ENCODE measurements at places on chromosomes 12 and 14.
A peak's percentile ranks its signal among the peaks of the same experiment; 100 is the strongest.

DNA sequence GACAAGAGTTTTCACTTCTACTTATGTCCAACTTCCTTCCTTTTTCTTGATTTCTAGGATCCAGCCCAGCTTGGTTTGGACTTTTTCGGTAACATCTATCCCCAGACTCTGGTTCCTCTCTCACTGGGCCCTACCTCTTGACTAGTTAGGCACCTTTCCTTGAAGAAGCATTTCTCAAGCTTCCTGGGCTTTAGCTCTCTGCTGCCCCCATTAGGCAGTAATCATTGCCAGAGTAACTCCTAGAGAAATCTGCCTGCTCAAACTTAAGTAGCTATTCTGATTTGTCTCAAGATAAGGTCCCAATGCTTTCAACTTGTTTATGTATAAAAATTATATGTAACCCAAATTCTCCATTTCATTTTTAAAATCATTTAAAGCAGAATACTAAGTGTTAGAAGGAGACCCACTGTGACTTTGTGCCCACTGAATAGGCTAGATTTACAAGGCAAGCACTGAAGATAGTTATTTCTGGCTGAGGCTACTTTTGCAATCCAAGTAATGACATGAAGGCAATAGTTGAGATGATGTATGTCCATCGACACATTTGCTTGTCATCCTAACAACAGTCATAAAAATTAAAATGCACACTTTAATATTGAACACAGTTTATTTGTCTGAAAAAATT is 275.0 kb upstream of the G2E3 start:
- peak; percentile 68 for DNase-seq

DNA sequence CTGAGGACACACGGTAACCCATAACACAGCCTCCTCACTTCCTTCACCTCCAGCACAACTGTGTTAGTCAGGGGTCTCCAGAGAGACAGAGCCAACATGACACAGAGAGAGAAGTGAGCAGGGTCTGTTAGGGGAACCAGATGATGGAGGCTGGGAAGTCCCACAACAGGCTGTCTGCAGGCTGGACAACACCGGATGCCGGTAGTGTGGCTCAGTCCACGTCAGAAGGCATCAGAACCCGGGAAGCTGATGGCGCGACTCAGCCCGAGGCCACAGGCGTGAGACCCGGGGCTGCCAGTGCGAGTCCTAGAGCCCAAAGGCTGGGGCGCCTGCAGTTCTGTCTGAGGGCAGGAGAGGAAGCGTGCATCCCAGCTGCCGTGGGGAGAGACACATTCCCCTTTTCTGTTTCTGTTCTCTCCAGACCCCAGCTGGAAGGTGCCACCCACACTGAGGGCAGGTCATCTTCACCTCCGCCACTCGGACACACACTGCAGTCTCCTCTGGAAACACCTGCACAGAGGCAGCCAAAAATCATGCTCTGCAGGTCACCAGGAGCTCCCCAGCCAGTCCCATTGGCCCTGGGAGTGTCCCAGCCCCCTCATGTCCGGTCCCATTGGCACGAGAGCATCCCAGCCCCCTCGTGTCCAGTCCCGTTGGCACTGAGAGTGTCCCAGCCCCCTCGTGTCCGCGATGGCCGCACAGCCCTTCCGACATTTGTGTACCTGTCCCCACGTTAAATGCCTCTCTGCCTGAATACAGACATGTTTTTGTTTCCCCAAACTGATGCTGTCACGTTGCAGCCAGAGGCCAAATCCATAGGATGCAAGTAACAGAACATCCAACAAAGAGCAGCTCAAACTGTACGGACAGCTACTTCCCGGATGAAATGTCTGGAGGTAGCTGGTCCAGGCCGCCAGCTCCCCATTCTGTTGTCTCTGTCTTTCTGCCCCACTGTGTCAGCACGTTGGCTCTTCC is 7.9 kb upstream of the FBRSL1 start:
- no peak for DNase-seq

GRCh38 chr14:65243766-65244442 is 141.6 kb upstream of the MAX start:
- peak; percentile 51 for DNase-seq

DNA sequence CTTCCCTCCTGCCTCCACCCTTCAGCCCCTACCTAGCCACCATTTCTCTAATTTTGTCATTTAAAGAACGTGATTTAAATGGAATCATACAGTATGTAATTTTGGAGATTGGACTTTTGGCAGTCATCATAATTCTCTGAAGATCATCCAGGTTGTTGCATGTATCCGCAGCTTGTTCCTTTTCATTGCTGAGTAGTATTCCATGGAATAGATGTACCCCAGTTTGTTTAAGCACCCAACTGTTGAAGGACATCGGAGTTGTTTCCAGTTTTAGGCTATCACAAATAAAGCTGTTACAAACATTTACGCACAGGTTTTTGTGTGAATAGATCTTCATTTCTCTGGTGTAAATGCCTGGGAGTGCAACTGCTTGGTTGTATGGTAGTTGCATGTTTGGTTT is 61.1 kb upstream of the PWP1 start:
- no peak for DNase-seq

DNA sequence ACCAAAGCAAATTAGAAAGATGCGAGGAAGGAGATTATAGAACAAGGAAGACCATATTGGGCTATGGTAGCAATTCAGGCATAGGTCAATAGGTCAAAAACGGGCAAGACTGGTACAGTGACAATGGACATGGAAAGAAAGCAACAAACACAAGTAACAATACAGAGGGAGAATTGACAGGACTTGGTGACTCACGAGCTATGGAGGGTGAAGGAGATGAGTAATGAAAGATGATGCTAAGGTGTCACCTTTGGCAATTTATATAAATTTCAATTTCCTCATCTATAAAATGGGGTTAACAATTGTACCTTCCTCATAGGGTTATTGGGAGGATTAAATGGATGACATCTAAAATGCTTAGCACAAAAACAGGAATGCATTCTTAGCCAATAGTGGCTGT is 15.1 kb upstream of the DUSP16 start:
- DNase-seq: no peak

- peak; percentile 41 for DNase-seq
Measured at GRCh38 chr14:51442513-51443175, 202.6 kb downstream of the TMX1 start.

GRCh38 chr14:24085215-24085614 is 8.9 kb upstream of the PCK2 start:
- DNase-seq: no peak

GRCh38 chr14:77424862-77425261 is 1.5 kb upstream of the NOXRED1 start:
- DNase-seq: no peak

GRCh38 chr12:117069926-117070900 is 29.0 kb downstream of the TESC start:
- DNase-seq: no peak

DNA sequence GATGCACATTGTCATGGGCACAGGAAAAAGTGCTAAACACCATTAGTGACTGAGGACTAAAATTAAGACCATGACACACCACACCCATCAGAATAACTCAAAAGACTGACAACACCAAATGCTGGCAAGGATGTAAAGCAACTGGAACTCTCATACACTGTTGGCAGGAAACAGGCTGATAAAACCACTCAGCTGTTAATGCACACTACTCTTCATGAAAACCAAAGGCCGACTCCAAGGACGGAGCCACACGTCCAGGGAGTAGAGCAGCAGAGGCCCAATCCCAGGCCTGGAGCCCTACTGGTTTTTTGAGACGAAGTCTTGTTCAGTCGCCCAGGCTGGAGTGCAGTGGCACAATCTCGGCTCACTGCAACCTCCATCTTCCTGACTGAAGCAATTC is 6.4 kb downstream of the RAD52 start:
- no peak for DNase-seq

DNA sequence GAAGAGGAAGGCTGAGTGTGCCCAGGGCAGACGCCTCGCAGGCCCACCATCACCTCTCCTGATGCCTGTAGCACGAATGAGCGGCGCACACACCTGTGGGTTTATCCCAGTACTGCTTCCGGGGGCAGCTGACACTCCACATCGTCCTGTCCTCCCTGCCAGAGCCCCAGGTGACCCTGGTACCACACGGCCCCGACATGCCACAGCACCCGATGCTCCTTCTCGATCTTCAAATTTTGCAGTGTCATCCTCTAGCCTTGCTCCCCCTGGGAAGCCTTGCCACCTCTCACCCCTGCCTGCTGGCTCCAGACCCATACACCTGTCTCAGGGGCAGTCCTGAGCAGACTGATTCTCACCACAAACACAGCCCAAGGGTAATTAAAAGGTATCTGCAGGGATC is 40.6 kb downstream of the ANO2 start:
- no peak for DNase-seq

- no peak for DNase-seq
Measured at GRCh38 chr12:58833853-58834252, 86.5 kb downstream of the LRIG3 start.

- no peak for DNase-seq
Measured at GRCh38 chr12:23352670-23353069, 596.8 kb downstream of the SOX5 start.

DNA sequence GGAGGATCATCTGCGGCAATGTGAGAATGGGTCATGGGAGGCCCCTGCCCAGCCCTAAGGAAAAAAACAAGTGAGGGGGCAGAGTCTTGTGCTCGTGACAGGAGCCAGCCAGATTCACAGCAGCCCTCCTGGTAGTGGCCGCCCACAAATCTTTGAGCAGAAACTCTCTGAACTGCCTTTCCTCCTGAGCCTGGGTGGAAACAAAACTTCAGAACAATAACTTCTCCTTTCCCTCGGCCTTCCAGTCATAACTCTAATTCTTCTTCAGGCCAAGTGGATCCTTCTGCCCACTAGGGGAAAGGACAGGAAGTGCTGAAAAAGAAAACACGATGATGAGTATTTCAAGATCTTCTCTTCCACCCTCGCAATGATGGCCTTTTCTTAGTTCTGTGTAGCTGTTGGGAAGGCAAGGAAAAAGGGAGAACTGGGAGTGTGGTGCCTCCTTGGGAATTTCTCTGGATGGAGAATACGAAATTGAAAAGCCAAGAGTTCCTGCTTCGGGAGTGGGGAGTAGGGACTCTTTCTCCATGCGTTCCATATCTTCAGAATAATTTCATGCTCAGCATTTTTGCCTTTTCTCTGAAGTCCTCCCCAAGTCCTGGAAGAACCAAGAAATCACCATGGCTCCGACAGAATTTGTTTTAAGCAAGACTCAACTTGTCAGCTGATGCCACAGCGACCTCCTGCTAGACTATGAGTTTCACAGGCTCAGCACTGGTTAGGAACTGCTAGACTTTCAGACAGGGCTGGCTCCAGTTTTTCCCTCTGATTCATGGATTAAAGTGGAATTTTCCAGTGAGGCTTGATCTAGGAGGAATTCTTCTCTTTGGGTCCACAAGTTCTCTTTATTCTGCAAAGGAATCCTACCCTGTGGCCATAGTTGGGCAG is 188.9 kb downstream of the CAND1 start:
- DNase-seq: no peak

DNA sequence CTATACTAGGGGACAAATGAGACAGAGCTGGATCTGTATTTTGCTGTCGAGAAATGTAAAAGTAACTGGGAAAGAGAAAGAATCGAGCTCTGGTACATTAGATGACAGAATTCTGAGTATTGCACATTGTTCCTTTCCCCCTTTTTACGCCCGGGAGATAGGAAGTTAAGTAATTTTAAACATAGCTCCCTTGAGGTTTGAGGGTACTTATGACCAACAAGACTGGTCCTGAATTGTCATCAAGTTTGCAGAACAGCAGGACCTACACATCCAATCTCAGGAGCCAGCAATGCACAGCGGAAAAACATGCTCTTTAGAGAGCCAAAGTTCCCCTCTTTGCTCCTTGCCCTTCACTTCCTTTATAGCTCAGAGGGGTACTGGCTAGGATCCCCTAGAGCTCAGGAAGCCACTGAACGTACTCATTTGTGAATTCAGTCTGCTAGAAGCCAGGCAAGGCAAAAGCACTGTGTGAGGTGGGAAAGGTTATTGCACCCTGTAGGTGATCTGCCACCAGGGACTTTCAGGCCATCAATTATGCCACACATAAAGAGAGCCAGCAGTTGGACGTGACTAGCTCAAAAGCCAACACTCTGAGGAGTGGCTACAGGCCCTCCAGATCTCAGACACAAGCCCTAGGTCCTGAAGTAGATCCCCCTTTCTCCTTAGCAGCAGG is 333.8 kb downstream of the KCNH5 start:
- DNase-seq: no peak

- no peak for DNase-seq
Measured at GRCh38 chr12:66942741-66943465, 264.0 kb upstream of the GRIP1 start.

DNA sequence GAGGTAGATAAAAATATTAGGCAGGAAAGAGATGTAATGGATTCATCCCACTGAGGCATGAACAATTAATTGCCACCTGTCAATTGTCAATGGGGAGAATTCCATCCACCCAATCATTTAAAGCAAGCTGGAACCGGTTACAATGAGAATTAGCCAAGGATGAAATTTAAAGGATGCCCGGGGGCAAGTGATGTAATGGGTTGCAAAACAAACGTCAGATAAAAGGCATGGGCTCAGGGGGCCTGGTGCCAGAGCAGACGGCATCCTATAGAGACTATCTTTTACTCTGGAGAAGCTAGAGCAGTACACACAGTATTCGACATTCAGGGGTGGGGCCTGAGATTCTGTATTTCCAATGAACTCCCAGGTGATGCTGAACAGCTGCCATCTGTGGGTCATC is 80.5 kb upstream of the ZFP36L1 start:
- DNase-seq: no peak

- DNase-seq: no peak
Measured at GRCh38 chr14:105137481-105138020, 31.0 kb downstream of the JAG2 start.

- no peak for DNase-seq
Measured at GRCh38 chr12:109463756-109464155, 13.3 kb downstream of the KCTD10 start.

DNA sequence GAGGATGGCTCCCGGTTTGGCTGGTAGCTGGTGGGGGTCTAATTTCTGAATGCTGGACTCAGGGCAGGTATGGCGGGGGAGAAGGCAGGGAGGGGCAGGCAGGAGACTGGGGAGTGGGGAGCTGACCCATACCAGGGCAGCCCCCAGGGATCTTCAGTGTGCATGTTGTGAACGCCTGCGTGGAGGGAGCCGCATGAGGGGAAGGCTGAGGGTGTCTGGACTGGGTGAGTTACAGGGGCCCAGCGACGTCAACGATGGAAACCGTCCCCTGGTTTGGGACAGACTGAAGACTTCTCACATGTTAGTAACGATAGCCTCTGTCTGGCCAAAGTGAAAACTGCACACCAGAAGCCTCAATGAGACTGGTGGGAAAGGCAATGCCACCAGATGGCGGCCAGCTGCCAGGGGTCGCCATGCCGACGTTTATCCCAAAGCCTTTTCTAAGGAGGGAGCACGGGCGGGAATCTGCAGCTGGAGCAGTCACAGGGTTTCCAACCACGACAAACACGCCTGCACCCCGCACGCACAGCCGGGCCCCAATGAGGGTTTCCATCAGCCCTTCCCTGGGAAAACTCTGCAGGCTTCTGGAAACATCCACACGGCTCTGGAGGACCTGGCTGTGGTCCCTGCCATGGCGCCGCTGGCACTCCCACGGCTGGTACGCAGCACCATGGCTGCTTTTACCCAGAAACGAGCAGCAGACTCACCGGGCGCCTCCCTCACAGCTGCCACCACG is 14.0 kb downstream of the PGAM5 start:
- no peak for DNase-seq

GRCh38 chr12:68943848-68944247 is 10.9 kb upstream of the CPM start:
- DNase-seq: no peak

GRCh38 chr12:119204131-119204530 is 25.4 kb downstream of the HSPB8 start:
- no peak for DNase-seq

- no peak for DNase-seq
Measured at GRCh38 chr12:14591719-14592118, 24.0 kb upstream of the PLBD1 start.

GRCh38 chr12:71161591-71161990 is 3.8 kb upstream of the TSPAN8 start:
- DNase-seq: no peak
